ENCODE measurements at places on chromosomes 1 and 21. TPM values are rescaled to one million over a fixed set of nuclear protein-coding genes. Genes with fewer than 3 reads are reported as not detected.

Gene ZBTB18
- total RNA-seq = 6.8 TPM

DNA sequence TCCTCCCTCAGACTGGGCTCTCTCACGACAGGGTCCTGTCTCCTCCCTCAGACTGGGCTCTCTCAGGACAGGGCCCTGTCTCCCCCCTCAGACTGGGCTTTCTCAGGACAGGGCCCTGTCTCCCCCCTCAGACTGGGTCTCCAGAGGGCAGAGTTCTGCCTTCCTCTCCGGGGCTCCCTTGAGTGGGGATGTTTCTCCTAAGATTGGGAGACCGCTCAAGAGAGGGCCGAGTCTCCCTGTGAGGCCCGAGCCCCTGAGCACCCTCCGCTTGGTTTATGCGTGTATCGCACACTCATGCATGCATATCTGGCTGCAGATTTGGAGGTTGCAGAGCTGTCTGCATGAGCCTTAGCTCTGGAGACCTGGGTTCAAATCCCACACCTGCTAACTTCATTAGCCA is 39.3 kb upstream of the CSF3R start:
- no peak for DNase-seq

Gene PSEN2
- total RNA-seq = 25.1 TPM

GRCh38 chr1:227869851-227870305 is 54.4 kb downstream of the PRSS38 start:
- peak; percentile 92 for DNase-seq

Gene FMO4
- total RNA-seq = not detected

DNA sequence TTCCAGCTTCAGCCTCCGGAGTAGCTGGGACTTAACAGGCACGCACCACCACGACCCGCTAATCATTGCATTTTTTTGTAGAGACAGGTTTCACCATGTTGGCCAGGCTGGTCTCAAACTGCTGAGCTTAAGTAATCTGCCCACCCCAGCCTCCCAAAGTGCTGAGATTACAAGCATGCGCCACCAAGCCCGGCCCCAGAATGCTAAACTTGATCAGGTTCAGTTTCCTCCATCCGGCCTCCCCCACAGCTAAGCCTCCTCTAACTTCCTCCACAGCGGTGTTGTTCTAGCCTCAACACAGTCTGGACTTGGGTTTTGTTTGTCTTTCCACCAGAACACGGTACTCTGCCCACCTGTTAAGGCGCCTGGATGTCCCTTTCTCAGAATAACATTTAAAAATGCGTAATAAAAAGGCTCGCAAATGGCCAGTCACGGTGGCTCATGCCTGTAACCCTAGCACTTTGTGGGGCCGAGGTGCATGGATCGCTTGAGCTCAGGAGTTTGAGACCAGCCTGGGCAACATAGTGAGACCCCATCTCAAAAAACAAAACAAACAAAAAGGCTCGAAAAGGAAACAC is 2.4 kb downstream of the PARP1 start:
- no peak for DNase-seq

DNA sequence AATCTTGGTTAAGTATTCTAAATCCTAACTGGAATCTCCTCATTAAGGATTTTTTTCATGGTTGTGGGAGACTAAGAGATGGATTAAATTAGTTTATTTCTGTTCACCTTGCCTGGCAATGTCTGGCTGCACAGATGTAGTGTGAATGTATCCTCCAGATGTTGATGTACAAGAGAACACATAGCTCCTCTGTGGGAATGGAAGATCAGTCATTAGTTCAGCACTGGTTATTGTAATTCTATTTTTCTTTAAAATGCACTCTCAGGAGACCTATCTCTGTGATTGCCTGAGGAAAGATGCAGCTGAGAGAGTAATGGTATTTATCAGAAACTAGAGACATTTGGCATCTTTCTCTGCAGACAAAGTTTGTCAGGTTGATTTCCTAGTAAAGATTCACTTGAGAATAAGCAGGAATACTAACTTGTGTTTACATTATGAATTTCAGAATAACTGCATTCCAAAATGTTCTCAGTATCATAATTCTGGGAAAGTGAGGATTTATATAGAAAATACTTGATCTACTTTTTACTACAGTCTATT is 178.6 kb downstream of the GIPC2 start:
- no peak for DNase-seq

Gene KCNH1
- not detected for total RNA-seq

- DNase-seq = no peak
Observed at GRCh38 chr21:41764558-41765419, 2.1 kb downstream of the RIPK4 start.

Gene TBX15
- total RNA-seq = 6.5 TPM

Gene MFSD2A
- total RNA-seq = 5.8 TPM

Gene MARCKSL1
- 12.6 TPM for total RNA-seq

Gene OR2G6
- total RNA-seq = not detected

Gene KRTAP19-7
- not detected for total RNA-seq

Gene FAAH
- total RNA-seq = 1.4 TPM

GRCh38 chr1:209960926-209961325 is 22.9 kb downstream of the SYT14 start:
- DNase-seq = no peak

DNA sequence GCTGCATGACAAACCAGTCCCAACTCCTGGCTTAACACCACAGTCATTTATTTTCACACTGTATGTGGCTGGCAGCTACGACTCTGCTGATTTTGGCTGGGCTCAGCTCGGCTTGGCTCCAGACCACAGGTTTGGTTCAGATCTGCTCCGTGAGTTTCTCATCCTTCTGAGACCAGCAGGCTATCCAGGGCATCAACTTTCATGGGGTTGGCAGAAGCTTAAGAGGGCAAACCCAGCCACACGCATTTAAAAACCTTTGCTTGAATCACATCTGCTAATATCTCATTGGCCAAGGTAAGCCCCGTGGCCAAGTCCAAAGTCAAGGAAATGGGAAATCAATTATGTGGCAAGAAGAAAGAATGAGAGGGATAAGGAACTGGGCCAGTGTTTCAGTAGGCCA is 574.2 kb downstream of the MATN1 start:
- DNase-seq = peak; percentile 16

DNA sequence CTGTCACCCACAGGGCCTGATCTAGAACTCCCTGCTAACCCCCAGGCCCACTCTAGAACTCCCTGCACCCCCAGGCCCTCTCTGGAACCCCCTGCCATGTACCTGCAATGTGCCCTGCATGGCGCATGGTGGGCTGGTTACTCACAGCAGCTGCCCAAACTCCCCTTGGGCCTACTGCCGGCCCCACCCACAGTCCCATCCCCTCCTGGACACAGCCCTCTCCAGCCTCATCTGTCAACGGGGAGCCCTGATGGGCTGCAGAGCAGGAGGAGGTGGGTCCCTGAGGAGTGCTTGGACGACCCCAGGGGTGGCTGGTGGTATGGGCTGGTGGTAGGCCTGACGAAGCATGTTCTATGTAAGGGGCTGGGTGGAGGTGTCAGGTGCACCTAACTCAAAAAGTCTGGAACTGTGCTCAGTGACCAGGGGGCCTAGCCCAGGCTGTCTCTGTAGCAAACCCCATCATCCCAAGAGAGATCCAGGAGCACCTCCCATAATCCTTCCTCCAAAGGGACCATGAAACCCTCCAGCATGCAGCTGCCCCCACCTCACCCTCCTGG is 19.0 kb upstream of the PRSS38 start:
- DNase-seq = no peak

Gene UBE2U
- total RNA-seq = not detected

DNA sequence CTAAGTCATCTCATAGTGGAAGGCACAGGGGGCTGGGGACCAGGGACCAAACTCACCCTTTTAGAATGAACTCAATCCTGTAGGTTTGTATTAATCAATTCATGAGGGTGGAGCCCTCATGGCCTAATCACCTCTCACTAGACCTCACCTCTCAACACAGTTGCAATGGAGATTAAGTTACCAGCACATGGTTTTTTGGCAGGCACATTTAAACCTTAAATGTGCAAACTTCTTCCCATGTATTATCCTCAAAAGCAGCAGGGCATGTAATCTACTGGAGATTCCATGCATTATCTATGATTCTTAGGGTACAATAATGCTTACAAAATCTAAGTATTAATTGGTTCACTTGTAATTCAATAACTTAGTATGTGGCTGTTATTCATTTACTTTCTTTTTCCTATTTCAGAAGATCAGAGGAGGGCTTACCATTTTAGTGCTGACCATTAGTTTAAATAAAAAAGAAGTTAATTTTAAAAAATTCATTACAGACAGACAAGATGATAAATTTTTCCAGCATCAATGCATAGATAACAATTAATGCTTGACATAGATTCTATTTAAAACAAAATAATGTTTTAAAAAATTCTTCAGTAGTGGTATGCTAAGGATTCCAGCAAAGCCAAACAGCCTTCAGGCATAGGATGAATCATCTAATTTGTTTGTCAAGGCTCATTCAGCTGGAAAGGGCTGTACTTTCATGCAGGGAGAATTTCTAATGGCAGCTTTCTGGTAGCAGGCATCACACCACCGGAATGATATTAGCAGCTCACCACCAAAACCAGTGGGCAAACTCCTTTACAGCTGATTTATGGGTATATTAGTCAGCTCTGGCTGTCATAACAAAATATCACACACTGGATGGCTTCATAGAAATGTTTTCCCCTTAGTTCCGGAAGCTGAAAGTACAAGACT is 124.6 kb upstream of the ZNF648 start:
- DNase-seq = peak; percentile 86

Gene C1orf232
- not detected for total RNA-seq

Gene NECAP2
- total RNA-seq = 86.0 TPM

Gene CD244
- total RNA-seq = not detected

GRCh38 chr1:211503542-211503941 is 11.6 kb upstream of the RD3 start:
- DNase-seq = no peak

Gene KLHDC8A
- total RNA-seq = not detected

Gene AADACL4
- not detected for total RNA-seq

Gene CFHR1
- not detected for total RNA-seq

- no peak for DNase-seq
Observed at GRCh38 chr1:229643996-229644745, 18.1 kb downstream of the URB2 start.

GRCh38 chr1:234214911-234215892 is 158.1 kb upstream of the COA6 start:
- no peak for DNase-seq

Measured in MG63 (cell line).